ENCODE measurements at places on chromosomes 11 and 22. TPM values are rescaled to one million over a fixed set of nuclear protein-coding genes. Genes with fewer than 3 reads are reported as not detected.

GRCh38 chr11:120682866-120683265 lies 171.3 kb downstream of the GRIK4 start:
- DNase-seq = no peak

- no peak for DNase-seq
Measured at GRCh38 chr11:126738295-126739031, 262.1 kb downstream of the KIRREL3 start.

CNTF gene
- polyA plus RNA-seq = 1.6 TPM

ROBO4 gene
- polyA plus RNA-seq = 19.3 TPM

DNA sequence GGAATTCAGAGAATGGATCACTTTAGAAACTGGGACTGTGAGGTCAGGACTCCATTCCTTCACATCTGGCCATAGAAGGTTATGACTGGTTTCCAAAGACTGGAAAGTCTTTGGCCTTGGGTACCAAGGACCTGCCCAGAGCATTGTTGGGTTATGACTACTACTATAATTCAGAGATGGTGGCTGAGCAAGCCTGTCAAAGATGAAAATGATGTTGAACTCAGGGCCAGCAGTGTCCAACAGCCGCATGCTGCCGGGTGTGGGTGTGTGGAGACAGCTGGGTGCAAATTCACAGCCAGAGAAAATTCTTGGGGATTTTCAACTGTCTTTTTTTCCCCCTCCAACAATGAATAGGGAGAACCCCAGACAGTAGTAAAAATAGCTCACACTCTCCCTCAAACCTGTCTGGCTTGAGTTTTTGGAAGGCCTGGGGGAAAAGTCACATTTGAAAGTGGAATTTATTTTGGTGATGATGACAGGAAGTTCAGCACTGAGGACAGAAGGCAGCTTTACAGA lies 166.8 kb upstream of the NCAM1 start:
- no peak for DNase-seq

DNA sequence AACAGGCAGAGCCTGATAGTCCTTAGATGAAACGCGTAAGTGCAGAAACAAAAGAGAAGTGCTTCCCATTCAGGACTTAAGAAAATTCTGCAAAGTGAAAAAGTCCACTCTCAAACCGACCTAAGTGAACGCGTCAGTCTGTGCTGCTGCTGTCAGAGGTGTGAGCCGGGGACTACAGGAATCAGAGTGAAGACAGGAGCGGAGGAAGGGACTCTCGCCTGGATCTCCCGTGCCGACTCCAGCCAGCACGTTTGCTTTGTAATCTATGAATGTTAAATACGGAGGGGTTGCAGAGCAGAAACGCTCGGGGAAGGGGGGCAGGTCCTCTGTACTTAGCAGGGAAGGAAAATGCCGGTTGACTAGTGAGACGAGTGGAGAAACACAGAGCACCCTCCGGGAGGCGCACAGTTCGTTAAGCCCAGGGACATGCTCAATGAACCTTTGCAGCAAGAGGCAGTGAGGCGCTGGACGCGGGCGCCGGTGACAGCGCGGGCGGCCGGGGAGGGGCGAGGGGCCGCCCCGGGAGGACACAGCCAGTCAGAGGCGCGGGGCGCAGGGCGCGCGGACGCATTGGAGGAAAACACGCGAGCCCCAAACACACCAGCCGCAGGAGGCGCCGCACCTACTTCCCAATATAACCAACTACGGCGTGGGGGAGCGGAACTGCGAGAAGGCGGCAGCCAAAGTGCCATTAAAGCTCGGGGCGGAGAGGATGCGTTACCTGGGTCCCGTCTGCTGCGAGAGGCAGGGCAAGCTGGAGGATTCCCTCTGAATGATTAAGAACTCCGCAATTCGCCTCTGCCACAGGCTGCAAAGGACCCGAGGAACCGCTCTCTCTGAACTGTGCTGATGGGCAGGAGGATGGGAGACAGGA lies at the start of gene CNTN5:
TSS of gene CNTN5 (plus strand) at position 598 of the 874 bp plus-strand sequence.
- peak; percentile 86 for DNase-seq

OOSP3 gene
- polyA plus RNA-seq = not detected

KRTAP5-1 gene
- polyA plus RNA-seq = 0.64 TPM

NLRP6 gene
- 0.40 TPM for polyA plus RNA-seq

CECR2 gene
- polyA plus RNA-seq = 21.7 TPM

GRCh38 chr11:126165757-126166156 lies 45.7 kb downstream of the RPUSD4 start:
- DNase-seq = no peak

GRCh38 chr11:69605737-69606526 lies 35.0 kb upstream of the CCND1 start:
- no peak for DNase-seq

DNA sequence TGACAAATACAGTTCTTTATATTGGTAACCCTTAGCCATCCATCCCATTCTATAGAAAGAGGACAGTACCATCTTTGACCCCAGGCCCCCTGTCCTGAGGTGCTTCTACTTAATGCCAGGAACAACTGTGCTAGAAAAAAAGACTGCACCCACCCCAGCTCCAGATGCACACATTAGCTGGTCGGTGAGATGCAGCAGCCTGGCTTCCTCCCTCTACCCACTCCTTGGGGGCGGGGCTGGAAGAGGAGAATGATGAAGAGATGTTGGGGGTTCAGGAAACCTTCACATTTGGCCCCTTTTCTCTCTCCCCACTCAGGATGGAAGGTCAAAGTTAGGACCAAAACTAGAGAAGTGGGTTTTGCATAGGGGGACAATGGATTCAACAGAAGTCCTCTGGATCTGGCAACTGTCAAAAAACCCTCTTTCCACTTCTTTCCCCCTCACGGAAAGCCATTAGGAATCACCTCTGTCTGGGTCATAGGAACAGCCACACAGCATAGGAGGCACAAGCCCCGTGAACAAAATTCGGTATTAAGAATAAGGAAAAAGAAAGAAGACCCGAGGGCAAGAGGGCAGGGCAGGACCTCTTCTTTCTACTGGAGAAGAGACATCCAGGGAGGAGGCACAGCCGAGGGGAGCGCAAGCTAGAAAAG lies 755 bp downstream of the NRIP3 start:
- DNase-seq = no peak

DNA sequence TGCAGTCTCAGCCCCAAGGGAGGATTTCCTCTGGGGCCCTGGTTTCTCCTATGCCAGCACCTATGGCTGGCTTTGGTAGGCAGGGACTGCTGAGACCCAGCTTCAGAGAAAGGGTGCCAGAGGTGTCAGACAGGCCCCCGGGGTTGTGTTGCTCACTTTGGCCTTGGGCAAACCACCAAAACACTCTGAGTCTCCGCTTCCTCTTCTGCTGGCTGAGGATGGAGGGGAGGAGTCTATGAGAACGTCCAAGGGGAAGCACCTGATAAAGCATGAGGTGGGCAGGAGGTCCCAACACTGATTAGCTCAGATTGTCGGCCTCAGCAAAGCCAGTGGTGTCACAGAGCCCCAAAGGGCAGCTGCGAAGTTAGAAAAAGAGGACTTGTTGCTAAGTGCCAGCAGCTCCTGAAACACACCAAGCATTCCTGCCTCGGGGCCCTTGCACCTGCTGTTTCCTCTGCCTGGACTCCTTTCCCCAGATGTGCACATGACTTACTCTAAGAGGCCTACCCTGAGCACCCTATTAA lies 10.5 kb downstream of the SMTNL1 start:
- DNase-seq = no peak

GRCh38 chr22:36399472-36399778 lies 11.7 kb upstream of the MYH9 start:
- no peak for DNase-seq

FOSL1 gene
- polyA plus RNA-seq = 0.14 TPM

GRCh38 chr11:33552756-33553155 lies 147.9 kb downstream of the C11orf91 start:
- no peak for DNase-seq

DNA sequence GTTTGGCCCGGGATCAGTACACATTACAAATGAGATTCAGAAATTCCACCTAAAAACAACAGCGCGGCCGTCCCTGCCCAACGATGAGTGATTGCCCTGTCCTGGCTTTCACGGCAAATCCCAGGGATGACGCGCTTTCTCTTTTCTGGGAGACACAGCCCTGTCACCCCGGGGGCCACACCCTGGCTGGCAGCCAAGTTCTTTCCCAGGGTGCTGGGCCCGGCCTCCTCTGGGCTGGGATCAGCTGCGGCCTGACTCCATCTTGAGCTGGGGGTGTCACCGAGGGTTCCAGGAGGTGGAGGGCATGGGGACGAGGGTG lies 82.7 kb downstream of the FBLN1 start:
- DNase-seq = no peak

GRCh38 chr11:88827018-88827676 lies 238.6 kb downstream of the GRM5 start:
- DNase-seq = no peak

GRCh38 chr11:86418513-86418912 lies 43.8 kb downstream of the CCDC81 start:
- no peak for DNase-seq

GTF2H1 gene
- 58.7 TPM for polyA plus RNA-seq

GRCh38 chr22:25672289-25673084 lies 69.5 kb upstream of the MYO18B start:
- no peak for DNase-seq

DNA sequence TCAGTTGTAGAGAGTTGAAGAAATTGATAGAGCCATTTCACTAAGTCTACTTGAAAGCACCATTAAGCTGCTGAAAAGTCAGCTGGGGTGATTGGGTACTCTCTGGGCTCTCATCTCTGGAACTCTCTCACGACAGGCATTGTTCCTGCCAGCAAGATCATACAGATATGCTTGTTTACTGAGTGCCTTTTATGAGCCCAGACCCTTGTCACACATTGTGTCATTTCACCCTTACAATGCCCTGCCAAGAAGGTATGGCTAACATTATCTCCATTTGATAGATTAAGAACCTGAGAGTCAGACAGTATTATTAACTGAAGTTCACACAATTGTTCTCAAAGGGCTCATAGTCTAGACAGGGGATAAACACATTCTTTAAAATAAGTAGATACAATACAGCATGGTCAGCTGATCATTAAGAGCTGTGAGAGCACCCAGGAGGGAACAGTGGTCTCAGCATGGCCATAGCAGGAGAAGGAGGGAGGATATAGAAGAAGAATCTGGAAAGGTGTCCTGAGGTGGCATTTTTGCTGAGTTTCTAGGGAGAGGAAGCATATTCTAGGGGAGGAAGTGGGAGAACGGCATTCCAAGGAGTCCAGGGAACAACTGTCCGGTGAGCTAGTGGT lies 580.5 kb downstream of the INSC start:
- DNase-seq = no peak

DDTL gene
- polyA plus RNA-seq = 10.8 TPM

OR51B2 gene
- polyA plus RNA-seq = not detected

RAB3IL1 gene
- 27.1 TPM for polyA plus RNA-seq

GRCh38 chr22:24247564-24248344 lies 2.9 kb upstream of the GGT5 start:
- DNase-seq = peak; percentile 71

DNA sequence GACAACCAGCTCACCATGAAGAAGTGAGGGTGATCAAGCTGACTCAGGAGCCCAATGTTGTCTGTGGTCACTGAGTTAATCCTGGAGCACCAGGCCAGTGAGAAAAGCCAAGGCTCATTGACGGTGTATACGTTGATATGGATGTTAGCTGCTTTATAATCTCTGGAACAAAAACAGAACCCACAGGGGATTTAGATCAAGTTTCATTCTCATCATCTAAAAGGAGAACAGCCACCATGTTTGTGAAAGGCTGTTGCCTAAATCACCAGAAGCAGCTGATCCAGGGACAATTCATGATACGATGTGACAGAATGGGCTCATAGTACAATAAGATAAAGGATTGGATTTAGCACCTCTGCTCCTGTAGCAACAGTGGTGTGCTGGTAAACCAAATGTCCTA lies 68.5 kb downstream of the GDPD4 start:
- no peak for DNase-seq

PLEKHA7 gene
- polyA plus RNA-seq = 38.9 TPM

- no peak for DNase-seq
Measured at GRCh38 chr11:102994105-102994504, 38.6 kb upstream of the MMP13 start.

DNA sequence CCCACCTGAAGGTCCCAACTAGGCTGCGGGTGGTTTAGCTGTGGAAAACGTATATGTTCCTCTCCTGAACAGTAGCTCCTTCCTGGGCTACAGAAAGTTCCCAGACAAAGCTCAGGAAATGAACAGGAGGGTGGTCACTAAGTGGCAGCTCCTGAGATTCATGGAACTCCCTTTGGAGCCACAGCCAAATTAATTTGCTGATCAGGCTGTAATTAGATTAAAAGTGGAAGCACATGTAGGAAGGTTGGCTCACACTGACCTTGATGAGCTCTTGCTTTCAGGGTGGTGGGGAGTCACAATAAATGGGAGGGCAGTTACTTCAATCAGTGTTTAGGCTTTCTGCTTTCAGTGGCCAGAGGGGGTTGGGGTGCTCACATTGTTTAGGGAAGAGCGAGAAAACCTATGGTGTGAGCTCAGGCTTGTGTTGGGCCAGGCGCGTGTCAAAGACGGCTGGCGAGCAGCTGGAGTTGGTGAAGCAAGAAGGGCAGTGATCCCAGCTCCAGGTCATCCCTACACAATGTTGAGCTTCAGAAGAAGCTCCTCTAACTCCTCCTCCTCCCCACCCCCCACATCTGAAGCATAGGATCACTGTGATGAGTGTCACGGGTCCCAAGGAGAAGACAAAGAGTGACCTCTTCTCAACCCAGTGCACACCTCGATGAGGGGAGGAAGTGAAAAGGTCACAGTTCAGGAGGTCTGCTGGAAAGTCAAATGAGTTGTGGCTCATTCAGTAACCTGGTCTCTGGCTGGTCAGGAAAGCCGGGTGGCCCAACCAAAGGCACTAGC lies 42.5 kb downstream of the CLPB start:
- no peak for DNase-seq

DNA sequence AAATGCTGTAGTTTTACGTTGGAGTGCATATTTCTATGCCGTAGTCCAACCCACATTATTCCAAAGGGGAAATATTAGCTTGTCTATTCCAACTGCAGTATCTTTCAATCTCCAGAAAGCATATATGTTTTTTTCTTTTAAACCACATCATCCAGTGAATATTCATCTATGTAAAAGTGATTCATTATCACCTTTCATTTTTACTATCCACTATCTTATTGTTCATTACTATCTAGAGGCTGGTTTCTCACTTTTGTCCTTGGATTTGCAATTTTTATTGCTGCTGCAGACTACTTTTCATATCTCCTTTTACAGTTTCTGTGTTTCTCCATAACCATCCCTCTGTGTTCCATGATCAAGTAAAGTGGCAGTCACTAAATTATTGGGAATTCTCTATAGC lies 1097.2 kb upstream of the TENM4 start:
- no peak for DNase-seq
